ENCODE measurements at places on chromosomes 13 and 19.

DNA sequence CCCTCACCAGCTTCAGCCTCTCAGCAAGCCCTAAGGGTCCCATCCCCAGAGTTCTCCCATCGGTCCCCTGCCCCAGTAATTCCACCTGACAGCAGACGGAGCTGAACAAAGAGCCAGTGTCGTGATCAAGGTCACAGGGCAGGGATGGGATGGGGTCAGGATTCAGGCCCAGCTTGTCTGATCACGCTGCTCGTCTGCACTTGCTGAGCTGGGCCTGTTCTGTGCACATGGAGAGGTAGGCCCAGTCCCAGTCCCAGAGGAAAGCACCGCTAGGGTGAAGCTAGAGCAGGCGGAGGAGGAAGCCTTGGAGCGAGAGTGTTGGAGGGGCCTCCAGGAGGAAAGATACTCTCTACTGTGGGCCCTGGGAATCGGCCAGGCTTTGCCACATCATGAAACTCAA lies 7.1 kb upstream of the RBM42 start:
- no peak for DNase-seq

- no peak for DNase-seq
These were observed 48.6 kb downstream of the FGF9 start for GRCh38 chr13:21719463-21719862.

GRCh38 chr13:64546371-64546770 lies 2683.8 kb downstream of the PCDH9 start:
- DNase-seq: no peak

GRCh38 chr19:57829316-57829715 lies 783 bp upstream of the ZNF587B start:
- DNase-seq: no peak

DNA sequence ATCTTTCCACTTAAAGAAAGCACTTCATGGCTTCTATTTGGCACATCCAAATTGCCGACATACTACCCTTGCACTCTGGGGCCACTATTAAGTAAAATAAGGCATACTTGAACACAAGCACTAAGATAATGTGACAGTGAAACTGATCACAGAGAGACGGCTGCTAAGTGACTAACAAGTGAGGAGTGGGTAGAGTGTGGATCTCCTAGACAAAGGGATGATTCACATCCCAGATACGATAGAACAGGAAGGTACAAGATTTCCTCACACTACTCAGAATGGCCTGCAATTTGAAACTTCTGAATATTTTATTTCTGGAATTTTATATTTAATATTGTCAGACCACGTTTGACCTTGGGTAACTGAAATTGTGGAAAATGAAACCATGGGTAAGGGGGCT lies 1721.8 kb upstream of the SPRY2 start:
- DNase-seq: no peak

- no peak for DNase-seq
These were observed 54.8 kb upstream of the SOX1 start for GRCh38 chr13:112012016-112012704.

GRCh38 chr19:3469638-3470499 lies 10.5 kb downstream of the SMIM24 start:
- DNase-seq: no peak

DNA sequence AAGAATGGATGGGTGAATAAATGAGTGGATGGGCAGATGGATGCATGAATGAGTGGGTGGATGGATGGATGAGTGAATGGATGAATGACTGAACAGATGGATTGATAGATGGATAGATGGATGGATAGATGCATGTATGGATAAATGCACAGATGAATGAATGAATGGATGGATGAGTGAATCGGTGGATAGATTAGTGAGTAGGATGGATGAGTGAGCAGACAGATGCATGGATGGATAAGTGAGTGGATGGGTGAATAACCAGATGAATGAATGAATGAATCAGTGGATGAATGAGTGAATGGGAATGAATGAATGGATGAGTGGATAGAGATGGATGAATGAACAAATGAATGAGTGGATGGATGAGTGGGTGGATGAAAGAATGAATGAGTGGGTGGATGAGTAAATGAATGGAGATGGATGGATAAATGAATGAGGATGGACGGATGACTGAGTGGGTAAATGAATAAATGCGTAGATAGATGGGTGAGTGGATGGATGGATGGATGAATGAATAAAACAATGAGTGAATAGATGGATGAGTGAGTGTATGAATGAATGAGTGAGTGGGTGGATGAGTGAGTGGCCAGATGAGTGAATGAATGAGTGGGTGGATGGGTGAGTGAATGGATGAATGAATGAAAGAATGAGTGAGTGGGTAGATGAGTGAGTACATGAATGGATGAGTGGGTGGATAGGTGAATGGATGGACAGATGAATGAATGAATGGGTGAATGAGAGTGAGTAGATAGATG lies 13.0 kb downstream of the GAS6 start:
- DNase-seq: no peak

GRCh38 chr19:48713041-48713863 lies 6.3 kb downstream of the MAMSTR start:
- DNase-seq: no peak

GRCh38 chr13:31739226-31739625 lies at the start of gene RXFP2:
Gene RXFP2 (plus strand): TSS chr13:31739526. CDS start chr13:31739613, 87 bp downstream.
- DNase-seq: no peak

GRCh38 chr13:20991741-20992520 lies 69.5 kb downstream of the LATS2 start:
- DNase-seq: no peak

DNA sequence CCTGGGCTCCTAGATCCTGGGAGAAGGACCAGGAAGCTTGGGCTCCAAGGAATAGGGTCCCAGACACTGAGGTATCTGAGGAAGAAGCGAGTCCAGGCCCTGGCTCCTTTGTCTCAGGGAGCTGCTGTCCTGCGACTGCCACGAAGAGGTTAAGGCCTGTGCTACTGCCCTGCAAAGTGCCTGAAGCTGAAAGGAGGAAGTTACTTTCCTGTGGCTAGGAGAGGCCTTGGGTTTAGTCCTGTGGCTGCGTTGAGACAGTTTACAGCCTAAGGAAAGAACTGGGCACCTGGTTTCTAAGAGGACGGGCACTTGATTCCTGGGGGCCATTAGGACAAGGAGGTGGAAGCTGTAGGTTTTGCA lies 2.8 kb downstream of the MYADM start:
- DNase-seq: peak; percentile 3

DNA sequence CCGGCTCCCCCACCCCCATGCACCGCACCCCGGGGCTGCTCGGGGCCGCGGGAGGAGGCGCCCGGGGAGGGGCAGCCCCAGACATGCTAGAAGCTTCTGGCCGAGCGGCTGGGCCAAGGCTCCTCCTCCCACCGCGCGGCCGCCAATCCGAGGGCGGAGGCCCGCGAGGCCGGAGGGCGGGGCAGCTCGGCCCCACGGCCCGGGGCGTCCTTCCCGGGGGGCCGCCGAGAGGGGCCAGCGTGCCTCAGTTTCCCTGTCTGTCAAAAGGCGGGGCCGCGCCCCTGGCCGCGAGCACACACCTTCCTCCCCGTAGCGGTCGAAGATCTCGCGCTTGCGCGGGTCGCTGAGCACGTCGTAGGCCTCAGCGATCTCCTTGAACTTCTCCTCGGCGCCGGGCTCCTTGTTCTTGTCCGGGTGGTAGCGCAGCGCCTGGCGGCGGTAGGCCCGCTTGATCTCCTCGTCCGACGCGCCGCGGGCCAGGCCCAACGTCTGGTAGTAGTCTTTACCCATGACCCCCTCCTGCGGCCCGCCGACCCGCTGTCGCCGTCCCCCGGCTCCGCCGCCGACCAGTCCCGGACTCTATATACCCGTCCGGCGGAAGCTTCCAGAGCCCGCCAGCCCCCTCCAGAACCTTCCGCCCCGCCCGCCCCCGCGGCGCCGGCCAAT lies at the start of gene DNAJB1:
Gene DNAJB1, minus strand, starts transcription at position 558 of the 666 bp plus-strand sequence. Its CDS starts 48 bp downstream, at position 510.
- peak; percentile 98 for DNase-seq

GRCh38 chr13:39159846-39160370 lies 121.7 kb downstream of the NHLRC3 start:
- no peak for DNase-seq

All from AG08395 (cell line).